Eye (tissue), 1 donor: ENCODE measurements at places on chromosomes 4 and X.

GRCh38 chr4:119261986-119262385, 49.5 kb downstream of the USP53 start:
- DNase-seq: no peak

DNA sequence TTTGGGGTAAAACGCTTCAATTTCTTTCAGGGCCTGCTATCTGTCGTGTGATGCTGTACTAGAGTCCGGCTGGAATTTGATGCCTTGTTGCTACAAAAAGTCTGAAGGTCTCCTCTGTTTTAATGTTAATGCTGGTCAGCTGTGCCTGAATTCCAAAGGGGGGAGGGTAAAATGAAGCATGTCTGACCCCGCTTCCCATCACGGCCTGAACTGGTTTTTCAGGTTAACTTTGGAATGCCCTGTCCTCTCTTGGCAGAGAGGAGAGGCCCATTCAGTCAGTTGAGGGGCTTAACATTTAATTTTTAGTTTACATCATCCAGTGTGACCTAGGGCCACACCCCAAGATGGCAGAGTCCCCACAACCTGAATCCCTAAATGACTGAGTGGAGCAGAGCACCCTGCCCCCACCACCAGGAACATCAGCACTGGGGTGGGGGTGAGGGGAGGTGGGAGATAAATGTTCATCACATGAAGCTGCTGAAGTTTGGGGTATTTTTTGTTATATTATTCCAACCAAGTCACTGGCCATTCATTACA, 47.9 kb upstream of the GPR78 start:
- no peak for DNase-seq

DNA sequence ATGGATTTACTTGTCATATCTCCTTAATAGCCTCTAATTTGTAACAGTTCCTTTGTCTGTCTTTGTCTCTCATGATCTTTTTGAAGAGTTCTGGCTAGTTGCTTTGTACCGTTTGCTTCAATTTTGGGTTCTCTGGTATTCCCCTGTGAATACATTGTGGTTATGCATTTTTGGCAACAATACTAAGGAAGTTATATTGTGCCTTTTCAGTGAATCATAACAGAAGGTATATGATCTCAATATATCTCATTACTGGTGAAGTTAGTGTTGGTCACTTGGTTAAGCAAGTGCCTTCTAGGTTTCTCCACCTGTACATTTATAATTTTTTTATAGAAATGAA, 48.6 kb downstream of the DCLK2 start:
- no peak for DNase-seq

DNA sequence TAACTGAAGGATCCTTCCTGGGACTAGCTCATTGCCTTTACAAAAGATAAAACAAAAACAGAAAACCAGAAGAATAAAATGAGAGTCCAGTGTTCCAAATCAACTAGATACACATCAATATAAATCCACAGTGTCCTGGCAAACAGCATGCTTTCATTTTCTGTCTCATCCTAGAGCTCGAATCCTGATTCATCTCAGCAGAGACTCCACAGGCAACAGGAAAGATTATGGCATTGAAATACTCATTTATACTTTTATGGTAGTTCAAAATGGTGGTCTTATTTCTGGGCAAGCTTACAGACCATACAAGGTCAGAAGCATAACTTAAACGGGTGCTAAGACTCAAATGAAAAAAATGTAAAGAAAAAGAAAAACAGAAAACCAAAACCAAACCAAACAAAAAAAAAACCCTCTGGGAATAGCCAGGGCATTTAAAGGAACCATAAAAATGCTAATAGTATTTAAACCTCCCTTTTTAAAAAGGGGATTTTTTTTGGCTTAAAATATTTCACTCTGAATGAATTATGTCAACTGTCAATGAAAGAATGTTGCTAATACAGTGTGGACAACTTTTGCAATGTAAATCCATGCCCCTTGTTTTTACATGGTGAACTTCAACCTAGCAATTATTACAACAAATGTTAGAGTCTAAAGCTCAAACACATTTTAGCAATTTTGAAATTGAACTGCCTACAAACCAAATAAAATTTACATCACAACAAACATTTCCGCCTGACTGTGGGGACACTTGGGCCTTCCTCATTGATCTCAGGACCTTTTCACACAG, 57.9 kb downstream of the GPR101 start:
- no peak for DNase-seq

- no peak for DNase-seq
These were observed 327.2 kb upstream of the DIPK2B start for GRCh38 chrX:45527834-45528233.

- DNase-seq: no peak
These were observed 180.3 kb upstream of the GATB start for GRCh38 chr4:151940926-151941617.

GRCh38 chr4:55613621-55614020, 21.6 kb upstream of the PDCL2 start:
- peak; percentile 32 for DNase-seq

- peak; percentile 35 for DNase-seq
These were observed 453.9 kb downstream of the PDHA2 start for GRCh38 chr4:96293806-96294205.

DNA sequence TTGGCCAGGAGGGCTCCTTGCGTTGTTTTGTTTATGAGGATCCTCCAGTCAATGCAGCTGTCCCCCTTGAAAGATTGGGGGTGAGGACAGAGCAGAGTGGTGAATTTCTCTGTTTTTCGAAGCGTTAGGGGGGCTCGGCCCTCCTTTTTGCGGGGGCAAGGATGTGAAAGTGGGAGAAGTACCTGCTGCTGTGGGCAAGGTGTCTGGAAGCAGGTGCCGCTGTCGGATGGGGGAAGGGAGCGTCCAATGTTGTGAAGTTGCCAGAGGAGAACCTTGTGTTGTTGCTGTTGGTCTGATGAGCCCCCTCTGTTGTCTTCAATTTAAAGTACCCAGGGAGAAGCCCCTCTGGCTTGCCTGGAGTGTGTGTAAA, 613 bp downstream of the GLRB start:
- peak; percentile 68 for DNase-seq

- DNase-seq: no peak
These were observed 164.7 kb downstream of the SOWAHB start for GRCh38 chr4:76733068-76733771.

- no peak for DNase-seq
These were observed 32.1 kb downstream of the LRPAP1 start for GRCh38 chr4:3500111-3500510.

GRCh38 chrX:48573690-48574269, 504 bp upstream of the RBM3 start:
- DNase-seq: no peak

DNA sequence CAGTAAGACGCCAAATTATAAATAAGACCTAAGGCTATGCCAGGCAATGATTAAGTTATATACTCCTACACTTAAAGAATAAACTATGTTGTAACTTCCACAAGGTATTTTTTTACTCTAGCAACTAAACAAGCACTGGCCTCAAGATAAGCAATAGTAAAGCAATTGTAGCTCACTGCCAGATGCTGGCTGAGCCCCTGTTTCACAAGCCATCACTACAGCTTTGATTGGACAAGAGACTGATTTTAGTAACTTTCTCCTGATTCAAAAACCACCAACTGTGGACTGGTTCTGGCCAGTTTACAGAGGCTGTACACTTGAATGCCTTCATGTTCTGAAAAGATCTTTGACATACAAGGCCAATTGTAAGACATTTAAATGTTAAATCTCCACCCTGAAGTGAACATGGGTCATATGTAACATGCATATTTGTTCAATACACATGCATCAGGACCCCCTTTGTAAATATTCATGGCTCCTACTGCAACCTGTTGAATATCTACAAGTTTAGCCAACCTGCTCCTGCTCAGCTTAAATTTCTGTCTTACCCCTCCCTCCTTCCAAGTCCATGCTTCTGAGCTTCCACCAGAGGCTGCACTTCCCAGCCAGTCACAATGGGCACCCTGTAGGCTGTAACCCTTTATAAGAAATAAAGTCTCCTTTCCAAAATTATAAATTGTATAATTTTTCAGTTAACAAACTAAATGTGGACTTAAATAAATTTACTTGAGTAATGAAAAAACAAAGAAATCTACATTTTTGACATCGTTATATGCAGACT, 423.6 kb downstream of the ANKRD50 start:
- no peak for DNase-seq

DNA sequence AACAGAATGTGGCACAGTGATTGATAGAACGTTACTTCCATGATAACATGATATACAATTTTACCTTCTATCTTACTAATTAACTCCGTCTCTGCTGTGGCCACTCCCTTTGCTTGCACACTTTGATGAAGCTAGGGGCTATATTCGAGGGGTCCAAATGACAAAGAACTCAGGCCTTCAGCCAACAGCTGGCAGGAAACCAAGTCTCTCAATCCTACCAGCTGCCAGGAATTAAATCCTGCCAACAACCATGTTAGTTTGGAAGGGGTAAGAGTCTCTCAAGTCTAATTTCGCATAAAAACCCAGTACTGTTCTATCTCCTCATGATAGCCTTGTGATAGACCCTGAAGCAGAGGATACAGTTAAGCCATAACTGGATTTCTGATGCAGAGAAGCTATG, 1122.9 kb upstream of the PCDH10 start:
- no peak for DNase-seq
